Stimulated activated CD4-positive, alpha-beta T cell treated with anti-CD3 and anti-CD28 coated beads, Interleukin-4, amount 100 ng/mL, for 24 hours (primary cell): ENCODE measurements at places on chromosomes 5 and 9.

DNA sequence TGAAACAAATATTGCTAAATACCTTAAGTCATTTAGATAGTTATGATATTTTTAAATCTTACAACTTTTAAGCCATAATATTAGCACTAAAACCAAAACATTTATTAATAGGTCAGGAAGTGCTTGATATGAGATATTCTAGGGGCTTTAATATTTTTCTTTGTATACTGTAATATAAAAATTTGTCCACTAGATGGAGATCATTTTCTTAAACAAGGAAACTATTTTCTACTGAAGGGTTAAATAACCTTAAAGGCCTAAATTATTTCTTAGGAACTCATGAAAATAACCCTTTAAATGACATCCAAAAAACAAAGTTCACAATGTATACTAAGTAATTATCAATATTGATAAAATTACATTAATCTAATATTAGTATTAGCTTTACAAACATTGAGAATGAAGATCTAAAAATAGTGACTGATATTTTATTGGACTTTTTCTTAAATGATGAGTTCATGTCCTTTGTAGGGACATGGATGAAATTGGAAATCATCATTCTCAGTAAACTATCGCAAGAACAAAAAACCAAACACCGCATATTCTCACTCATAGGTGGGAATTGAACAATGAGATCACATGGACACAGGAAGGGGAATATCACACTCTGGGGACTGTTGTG lies 635.7 kb downstream of the RAB3C start:
- no peak for DNase-seq

GRCh38 chr9:96163712-96164111 lies 138.3 kb downstream of the HSD17B3 start:
- no peak for DNase-seq

GRCh38 chr5:64502196-64502595 lies 3.6 kb upstream of the RGS7BP start:
- no peak for DNase-seq

GRCh38 chr5:8949908-8950307 lies 596.0 kb downstream of the SEMA5A start:
- DNase-seq, result no peak

- peak; percentile 16 for DNase-seq
These were observed 56.6 kb downstream of the CAMSAP1 start for GRCh38 chr9:135850737-135851136.

DNA sequence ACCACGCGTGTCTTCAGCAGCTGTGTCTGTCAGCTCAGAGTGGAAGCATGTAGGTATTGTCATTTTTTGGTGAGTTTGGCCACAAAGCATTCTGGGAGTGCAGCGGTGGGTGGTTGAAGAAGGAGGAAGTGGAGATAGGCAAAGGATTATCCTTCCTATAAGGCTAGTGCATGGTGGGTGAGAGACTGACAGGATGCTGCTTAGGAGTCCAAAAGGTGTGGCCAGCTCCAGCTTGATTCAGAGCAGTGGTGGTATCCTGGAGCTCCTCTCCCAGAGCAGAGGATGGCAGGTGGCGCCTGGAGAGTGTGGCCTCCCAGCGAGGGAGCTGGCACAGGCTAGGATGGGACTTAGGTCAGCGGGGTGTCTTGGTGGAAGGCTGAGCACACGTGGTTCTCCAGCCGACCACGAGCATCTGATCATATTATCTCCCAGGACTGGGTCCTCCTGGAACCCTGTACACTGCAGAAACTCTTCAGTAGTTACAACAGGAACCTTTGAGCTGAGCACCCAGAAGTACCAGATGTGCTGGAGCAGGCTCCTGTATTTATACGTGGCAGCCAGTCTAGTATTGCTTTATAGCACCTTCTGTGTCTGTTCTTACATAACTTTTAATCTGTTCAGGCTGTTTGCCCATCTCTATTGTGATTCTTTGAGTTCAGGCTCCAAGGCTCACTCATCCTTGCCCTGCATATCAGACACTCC lies 29.6 kb downstream of the MAML1 start:
- peak; percentile 11 for DNase-seq

DNA sequence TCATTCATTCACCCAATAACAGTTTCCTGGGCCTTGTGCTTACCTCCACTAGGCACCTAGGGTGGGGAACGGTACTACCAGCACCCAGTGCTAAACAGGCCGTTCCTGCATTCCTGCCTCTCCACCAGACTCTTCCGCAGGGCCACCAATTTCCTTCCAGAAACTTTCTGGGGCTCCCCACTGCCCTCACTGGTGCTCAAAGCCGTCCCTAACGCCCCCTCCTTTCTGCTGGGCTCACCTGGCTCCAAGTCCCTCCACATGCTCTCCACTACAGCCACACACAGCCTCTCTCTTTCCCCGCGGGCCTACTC lies 1.4 kb downstream of the PHF19 start:
- no peak for DNase-seq

DNA sequence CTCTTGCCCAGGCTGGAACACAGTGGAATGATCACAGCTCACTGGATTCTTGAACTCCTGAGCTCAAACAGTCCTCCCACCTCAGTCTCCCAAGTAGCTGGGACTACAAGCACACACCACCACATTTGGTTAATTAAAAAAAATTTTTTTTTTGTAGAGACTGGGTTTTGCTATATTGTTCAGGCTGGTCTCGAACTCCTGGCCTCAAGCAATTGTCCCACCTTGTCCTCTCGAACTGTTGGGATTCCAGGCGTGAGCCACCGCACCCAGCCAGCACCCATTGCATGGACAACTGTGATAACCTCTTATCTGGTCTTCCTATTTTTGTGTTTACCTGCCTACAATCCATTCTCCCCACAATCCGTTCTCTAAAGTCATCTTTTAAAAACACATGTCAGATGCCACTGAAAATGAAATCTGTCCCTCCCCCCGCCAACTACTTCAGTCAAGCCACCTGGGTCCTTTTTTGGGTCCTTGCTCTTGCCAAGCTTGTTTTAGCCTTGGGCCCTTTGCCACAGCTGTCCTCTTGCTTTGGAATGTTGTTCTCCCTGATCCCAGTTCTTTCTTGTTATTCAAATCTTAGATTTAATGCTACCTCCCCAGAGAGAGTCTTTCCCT lies 250.5 kb downstream of the PIK3R1 start:
- DNase-seq, result no peak

GRCh38 chr5:178213748-178214151 lies 9.4 kb downstream of the HNRNPAB start:
- DNase-seq, result no peak

DNA sequence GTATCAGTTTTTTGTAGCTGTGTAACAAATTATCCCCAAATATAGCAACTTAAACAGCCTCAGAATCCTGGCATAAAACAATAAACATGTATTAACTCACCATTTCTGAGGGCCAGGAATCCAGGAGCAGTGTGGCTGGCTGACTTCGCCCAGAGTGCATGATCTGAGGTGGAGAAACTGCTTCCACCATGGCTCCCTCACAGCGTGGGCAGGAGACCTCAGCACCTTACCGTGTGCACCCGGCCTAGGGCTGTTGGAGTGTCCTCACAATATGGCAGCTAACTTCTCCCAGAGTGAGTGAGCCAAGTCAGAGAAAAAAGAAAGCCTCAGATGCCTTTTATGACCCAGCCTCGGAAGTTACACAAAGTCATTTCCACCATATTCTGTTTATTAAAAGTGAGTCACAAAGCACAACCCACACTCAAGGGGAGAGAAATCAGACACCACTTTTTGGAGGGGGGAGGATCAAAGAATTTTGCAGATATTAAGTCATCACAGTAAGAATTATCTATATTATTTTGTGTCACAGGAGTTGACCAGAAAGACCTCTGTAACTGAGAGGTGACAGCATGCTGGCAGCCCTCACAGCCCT lies 59.6 kb downstream of the TSTD2 start:
- no peak for DNase-seq

- no peak for DNase-seq
These were observed 27.6 kb upstream of the PSD2 start for GRCh38 chr5:139767960-139768359.

GRCh38 chr5:75524071-75524470 lies 12.4 kb downstream of the POLK start:
- DNase-seq, result no peak

DNA sequence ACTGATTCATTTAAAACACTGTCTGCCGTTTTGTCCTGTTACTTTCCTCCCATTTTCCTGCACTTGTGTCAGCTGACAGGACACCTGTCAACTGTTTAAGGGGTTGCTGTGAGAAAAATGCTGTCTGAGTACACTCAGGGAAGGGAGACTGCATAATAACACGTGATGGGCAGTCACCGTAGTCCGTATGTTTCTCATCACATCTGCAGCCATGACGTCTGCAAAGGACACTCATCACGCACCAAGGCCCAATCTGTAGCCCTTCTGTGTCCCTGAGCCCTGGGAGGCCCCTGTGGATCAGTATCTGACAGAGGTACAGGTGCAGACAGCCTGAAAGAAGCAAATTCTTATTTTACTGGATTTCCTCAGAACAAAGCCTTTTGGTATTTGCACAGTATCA lies 396.3 kb downstream of the YTHDC2 start:
- DNase-seq, result no peak

DNA sequence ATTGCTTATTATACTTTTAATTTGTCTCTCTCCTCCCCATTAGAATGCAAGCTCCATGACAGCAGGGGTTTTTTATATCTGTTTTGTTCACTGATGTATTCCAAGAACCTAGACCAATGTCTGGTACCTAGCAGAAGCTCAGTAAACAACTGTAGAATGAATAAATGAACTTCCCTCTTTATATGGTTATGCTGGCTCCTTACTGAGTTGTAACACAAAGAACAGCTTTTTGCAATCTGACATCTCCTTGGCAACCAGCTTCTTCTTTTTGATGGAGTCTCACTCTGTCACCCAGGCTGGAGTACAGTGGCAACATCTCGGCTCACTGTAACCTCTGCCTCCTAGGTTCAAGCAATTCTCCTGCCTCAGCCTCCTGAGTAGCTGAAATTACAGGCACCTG lies 13.6 kb downstream of the TRMO start:
- DNase-seq, result no peak

- no peak for DNase-seq
These were observed 42.6 kb upstream of the ADRA1B start for GRCh38 chr5:159873680-159874079.

GRCh38 chr5:9015937-9016270 lies 530.0 kb downstream of the SEMA5A start:
- no peak for DNase-seq

GRCh38 chr9:90929626-90930025 lies 128.0 kb downstream of the SYK start:
- DNase-seq, result no peak

GRCh38 chr9:6212722-6213375 lies 2.8 kb upstream of the IL33 start:
- no peak for DNase-seq

GRCh38 chr5:81718300-81718699 lies 32.6 kb downstream of the SSBP2 start:
- DNase-seq, result no peak

- no peak for DNase-seq
These were observed 96.9 kb upstream of the HAPLN1 start for GRCh38 chr5:83817591-83817990.

GRCh38 chr5:65796751-65797316 lies 74.8 kb downstream of the NLN start:
- no peak for DNase-seq

DNA sequence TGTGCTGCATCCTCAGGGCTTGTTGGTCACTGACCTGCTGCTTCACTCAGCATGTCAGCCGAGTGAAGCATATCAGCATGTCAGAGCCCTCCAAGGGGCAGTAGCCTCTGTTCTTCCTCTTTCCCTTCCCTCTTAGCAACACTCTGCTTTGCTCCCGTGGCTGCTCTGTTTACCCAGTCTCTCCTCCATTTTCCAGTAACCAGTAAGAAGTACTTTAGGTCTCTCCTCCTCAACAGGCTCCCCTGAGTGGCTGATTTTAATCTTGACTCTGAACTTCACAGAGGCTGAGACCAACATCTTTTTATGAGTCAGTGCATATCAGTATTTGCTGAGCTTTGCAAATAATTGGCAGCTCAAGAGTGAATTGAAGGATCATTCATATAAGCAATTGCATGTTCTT lies 18.6 kb upstream of the ADRB2 start:
- no peak for DNase-seq

GRCh38 chr5:177353093-177353492 lies 1.6 kb upstream of the LMAN2 start:
- DNase-seq, result no peak

- no peak for DNase-seq
These were observed 615.6 kb downstream of the ZNF608 start for GRCh38 chr5:124130816-124131215.

DNA sequence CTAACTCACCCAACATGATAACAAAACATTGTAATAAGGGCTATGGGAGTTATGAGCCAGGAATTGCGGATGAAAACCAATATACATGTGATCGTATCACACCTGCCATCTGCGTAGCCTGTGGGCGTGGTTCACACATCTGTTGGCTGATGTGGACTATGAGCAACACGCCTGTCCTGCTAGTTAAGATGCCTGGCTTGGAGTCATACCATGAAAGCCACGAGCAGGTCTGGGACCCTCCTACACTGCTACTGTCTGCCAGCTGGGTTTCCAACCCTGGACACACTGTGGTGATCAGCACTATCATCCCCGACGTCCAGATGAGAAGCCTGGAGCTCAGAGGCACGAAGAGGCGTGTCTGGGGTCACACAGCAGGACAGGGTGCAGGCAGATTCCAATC lies 40.2 kb downstream of the STK10 start:
- no peak for DNase-seq

DNA sequence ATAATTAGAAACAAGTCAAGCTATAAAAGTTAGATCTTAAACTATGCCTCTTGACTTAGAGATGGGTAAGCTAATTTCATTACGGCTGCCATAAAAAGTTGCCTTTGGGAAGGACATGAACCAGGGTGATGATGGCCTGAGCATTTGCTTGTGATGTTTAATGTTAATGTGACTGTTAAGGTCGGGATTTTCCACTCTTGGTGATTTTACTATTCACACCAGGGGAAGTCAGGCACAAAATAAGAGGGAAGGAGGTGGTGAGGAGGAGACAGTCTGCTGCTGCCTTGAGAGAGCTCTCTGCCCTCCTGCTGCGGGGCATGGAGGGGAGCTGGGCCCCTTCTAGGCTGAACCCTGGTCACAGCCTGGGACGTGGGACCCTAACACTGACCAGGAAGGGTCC lies 34.4 kb downstream of the AHRR start:
- DNase-seq, result no peak

DNA sequence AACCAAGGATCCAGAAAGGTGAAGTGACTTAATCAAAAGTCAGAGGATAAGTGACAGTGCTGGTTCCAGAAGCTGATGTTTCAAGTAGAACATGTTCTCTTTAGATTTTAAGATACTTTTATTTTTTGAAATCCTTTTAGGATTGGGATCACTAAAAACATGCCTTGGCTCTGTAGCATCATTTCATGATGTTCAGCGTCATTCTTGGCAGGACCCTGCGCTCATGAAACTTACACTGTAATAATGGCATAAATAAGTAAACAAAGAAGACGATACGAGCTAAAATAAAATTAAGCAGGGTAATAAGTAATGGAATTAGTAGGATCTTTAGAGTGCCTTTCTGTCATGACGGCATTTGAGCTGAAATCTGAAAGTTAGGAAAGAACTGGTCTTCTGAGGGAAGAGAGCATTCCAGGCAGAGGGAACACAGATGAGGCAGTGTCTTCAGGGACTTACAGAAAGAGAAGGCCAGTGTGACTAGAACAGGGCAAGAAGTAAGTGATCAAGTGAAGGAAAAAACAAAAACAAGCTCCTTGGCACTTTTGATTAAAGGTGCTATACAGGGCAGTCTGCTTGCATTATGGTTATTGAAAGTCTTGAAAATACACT lies 19.9 kb downstream of the CTNNA1 start:
- DNase-seq, result no peak

GRCh38 chr9:109816490-109816889 lies 36.5 kb downstream of the PALM2AKAP2 start:
- no peak for DNase-seq
